ENCODE measurements at places on chromosomes 11 and 22.

DNA sequence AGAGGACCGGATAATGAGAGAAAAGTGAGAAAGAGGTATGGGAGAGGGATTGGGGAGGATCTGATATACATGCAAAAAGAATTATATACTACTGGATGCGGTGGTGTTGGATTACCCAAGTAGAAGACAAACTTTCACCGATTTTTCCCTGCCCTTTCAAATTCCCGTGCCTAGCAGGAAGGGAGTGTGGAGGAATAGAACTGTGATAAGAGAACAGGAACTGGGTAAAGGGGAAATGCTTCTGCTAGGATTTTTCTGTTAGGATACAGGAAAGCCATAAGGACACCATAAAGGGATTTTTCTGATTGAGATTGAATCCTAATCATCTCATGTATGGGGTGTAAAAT, 480 bp upstream of the MTMR2 start:
- peak; percentile 33 for DNase-seq

DNA sequence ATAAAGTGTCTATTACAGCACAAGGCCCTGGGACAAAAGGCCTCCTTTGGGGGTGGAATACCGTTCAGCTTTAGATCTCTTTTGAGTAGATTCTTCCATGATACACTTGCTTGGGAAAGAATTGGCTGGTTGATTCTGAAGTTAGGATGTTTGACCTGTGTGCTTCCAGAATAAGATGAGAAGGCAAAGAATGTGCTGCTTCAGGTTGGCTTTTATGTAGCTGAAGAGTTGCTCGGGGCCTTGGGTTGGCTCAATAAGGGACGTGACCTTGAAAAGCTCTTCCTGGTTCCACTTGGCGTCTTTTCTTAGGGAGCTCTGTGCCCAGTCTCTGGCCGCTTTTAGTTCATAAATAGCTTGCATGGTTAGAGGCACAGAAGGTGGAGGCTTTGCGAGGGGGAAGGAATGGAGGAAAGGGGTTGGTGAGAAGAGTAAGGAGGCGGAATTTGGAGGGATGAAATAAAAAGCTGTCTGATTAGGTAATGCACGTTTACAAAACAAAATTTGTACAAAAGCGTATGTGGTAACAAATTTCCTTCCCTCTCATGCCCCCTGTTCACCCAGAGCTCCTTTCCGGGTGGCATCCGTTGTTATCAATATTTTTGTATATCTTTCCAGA, 4.2 kb upstream of the SORL1-AS1 start:
- no peak for DNase-seq

DNA sequence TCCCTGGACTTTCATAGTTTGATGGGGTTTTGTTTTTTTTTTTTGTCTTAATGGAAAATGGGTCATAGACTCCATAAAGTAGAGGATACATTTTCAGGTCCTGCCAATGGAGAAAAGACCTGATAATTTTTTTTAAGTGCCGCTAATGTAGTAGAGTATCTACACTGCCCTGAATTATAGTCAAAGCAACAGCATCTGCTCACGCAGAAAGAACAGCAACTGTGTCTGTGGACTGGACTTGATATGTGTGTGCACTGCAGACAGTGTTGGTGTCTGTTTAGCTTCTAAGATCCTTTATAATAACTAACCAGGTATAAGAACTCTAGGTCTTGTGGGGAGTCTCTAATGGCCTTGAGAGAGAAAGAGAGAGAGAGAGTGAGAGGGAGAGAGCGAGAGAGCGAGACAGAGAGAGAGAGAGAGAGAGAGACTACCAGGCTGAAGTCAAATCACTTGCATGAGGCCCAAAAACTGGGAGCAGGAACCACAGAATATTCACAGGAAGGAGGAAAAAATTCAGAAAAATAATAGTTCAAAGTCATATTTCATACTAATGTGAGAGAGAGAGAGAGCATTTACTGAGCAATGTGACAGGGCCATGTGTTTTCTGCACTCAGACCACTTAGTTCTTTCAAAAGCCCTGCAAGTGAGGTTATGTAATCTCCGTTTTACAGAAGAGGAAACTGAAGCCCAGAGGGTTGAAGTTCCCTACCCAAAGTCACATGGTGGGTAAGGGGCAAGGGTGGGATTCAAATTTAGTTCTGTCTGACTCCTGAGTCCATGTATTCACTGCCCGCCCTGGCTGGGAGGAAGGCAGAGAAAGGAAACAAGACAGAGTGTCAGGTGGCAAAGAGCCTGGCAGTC, 8.6 kb upstream of the MIAT start:
- DNase-seq = no peak

GRCh38 chr22:30150212-30150611, 69.9 kb downstream of the HORMAD2 start:
- DNase-seq = no peak

DNA sequence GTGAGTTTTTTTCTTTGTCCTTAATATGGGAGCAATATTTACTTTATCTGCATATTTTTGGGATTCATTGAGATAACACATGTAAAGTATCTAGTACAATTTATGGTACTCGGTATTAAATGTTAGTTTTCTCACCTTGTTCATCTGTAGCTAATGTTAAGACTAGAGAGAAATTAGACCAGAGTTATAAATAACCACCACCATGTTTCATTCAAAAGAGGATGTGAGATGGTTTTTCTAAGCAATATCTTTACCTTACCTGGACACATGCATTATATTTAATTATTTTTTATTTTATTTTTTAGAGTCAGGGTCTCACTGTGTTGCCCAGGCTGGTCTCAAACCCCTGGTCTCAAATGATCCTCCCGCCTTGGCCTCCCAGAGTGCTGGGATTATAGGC, 18.4 kb downstream of the ARHGAP42 start:
- no peak for DNase-seq

- DNase-seq = no peak
These were observed 12.0 kb downstream of the JAML start for GRCh38 chr11:118212781-118213191.

- DNase-seq = no peak
These were observed 67.9 kb downstream of the PIWIL4 start for GRCh38 chr11:94635072-94635471.

- no peak for DNase-seq
These were observed 170.9 kb downstream of the KIRREL3 start for GRCh38 chr11:126829716-126830115.

DNA sequence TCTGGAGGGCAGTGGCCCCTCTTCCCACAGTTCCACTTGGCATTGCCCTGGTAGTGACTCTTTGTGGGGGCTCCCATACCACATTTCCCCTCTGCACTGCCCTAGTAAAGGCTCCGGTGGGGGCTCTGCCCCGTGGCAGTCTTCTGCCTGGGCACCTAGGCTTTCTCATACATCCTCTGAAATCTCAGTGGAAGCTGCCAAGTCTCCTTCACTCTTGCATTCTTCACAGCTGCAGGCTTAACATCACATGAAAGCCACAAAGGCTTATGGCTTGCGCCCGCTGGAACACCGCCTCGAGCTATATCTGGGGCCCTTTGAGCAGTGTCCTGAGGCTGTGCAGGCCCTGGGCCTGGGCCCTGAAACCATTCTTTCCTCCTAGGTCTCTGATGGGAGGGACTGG, 25.3 kb downstream of the PLEKHB1 start:
- DNase-seq = no peak

- no peak for DNase-seq
These were observed 922 bp downstream of the HNRNPUL2 start for GRCh38 chr11:62726156-62726914.

DNA sequence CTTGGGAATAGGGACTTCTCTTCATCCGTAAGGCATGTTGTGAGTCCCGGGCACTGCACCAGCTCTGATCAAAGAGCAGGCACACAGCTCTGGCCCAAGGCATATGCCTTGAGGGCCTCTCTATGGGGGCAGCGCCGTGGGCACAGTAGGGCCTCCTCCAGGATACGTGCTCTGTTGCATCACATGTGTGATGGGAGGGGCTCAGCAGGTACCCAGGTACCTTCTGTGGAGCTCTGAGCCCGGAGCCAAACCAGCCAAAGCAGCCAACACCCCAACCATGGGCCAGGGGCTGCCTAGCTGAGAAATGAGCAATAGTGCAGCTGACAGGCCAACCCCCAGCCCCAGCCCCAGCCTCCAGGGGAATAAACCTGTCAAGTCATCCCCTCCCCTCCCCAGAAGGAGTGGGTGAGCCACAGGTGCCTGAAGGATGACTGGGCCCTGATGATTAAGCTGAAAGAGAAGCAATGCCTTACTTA, 79.7 kb upstream of the SHISAL1 start:
- no peak for DNase-seq

GRCh38 chr11:19800714-19801519, 88.3 kb downstream of the NAV2 start:
- no peak for DNase-seq

DNA sequence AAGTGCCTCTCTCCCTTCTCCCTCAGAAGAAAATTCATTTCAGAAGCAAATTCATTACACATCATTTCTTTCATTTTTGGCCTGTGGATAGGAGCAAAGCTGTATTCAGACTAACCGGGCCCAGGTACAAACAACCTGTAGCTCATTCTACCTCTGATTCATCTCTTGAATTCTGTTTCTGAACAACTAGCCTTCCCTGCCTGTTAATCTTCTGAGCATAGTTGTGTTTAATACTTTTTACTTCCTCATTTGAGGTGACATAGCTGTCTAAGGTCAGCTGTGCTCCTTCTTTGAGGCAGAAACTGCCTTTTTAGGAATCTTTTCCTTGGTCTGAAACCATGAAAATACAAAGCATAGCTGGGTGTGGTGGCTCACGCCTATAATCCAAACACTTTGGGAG, 12.6 kb upstream of the IL18BP start:
- no peak for DNase-seq

DNA sequence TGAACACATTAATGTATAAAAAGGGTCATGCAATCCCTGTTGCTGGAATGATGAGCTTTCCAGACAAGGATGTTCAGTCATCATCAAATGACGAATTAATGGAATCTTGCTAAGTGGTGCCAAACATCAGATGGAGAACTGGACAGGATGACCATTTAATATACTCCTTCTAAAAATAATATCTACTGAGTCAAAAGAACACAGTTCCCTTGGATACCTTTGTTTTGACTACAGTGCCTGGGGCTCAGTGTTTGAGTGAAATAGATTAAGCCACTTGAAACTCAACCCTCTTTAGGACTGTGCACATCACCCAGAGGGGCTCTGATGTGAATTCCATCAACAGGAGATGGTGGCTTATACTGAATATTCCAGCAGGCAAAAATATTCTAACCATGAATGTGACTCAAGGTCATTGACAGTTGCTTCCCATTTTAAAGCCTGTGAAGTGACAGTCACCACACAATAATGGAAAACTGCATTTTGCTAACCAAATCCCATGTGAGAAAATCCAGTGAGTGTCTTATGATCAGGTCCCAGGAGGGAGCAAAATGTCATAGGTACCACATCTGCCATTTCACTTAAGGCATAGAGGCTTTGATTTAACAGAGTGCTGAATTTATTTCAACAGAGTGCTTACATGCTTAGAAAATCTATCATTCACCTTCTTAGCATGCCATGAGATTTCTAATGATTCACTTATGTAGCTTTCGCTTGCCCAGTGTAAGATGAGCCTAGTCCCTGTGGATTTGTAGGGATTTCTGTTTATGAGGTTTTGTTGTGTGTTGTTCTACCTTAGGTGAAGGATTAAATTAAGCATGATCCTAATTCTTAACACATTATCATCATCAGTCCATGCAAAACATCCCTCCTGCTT, 41.3 kb upstream of the SLN start:
- no peak for DNase-seq

- DNase-seq = no peak
These were observed 57.6 kb downstream of the SYN3 start for GRCh38 chr22:33000342-33001280.

DNA sequence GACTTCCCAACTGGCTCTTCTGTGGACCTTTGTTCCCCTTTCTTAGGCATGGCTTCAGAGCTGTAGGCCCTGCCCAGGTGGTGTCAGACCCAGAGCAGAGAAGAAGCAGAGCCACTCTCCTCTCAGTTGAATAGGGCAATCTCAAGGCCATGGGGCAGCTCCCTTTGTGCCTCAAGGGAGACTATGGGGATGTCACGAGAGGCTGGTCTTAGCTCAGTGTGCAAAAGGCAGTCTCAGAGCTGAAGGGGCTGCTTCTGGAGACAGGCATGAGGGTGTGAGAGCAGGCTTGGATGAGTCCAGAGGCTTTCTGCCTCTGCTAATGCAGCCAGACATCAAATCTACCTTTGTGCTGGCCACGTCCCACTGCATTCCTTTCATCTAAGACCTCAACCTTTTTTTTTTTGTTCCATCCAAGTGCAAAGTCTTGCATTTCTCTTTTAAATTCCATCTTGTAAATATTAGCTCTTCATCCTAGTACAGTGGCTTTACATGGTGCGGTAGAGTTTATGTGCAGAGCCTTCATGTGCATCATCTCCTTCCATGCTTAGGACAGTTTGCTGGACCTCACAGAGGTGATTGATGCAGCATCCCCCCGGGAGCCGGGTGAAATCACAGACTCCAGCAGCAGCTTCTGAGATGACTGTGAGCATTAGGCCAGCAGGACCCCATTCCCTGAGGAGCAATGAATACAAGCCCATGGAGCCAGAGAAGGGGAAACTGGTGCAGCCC, 34.2 kb upstream of the FCHSD2 start:
- no peak for DNase-seq

GRCh38 chr22:40668611-40669411, 10.5 kb upstream of the MCHR1 start:
- no peak for DNase-seq

DNA sequence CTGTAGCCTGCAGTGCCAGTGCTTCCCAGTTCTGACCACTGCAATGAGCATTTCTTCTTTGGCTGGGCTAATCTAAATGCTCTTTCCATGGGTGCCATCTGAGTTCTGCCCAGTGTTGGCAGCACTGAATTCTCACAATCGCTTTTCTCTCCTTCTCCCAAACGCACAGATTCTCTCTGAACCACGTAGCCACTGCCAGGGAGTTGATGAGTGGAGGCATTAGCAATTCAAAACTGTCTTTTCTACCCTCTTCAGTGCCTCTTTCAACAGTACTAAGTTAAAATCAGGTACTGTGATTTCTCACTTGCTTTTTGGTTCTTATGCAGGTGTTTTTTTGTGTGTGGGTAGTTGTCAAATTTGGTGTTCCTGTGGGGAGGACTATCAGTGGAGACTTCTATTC, 745.0 kb upstream of the ANO5 start:
- DNase-seq = no peak

DNA sequence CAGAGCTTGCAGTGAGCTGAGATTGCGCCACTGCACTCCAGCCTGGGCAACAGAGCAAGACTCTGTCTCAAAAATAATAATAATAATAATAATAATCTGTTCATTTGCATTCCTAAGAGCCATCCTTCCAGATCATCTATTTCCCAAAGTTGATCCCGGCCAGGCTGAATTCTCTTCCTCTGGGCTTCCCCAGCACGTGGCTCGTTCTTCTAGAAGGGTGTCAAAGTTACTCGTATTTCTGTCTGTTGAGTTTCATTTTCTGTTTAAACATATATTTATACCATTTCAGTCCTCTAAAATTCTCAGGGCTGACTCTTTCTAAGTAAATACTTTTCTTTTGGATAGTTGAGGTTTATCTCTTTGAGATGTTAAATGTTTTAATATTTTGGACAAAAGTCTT, 4.8 kb upstream of the JHY start:
- DNase-seq = no peak

GRCh38 chr11:99098258-99098657, 77.5 kb downstream of the CNTN5 start:
- DNase-seq = no peak

- DNase-seq = no peak
These were observed 128.4 kb downstream of the BUD13 start for GRCh38 chr11:116644201-116644940.
